ENCODE measurements at places on chromosomes 6 and 20.

GRCh38 chr6:113936093-113936934 lies 34.6 kb downstream of the HDAC2 start:
- no peak for DNase-seq

- no peak for DNase-seq
Observed at GRCh38 chr20:44784688-44785087, 25.7 kb downstream of the RIMS4 start.

DNA sequence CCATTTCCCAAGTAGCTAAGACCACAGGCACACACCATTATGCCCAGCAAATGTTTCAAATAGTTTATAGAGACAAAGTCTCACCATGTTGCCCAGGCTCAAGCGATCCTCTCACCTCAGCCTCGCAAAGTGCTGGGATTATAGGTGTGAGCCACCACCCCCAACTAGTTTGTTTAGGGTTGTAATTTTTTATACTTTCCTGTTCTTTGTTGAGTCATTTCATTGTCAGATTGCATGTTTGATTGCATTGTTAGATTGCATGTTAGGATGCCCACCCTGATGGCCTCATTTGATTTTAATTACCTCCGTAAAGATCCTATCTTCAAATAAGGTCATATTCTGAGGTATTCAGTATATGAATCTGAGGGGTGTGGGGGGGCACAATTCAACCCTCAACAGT lies 73.3 kb upstream of the SASH1 start:
- DNase-seq = no peak

DNA sequence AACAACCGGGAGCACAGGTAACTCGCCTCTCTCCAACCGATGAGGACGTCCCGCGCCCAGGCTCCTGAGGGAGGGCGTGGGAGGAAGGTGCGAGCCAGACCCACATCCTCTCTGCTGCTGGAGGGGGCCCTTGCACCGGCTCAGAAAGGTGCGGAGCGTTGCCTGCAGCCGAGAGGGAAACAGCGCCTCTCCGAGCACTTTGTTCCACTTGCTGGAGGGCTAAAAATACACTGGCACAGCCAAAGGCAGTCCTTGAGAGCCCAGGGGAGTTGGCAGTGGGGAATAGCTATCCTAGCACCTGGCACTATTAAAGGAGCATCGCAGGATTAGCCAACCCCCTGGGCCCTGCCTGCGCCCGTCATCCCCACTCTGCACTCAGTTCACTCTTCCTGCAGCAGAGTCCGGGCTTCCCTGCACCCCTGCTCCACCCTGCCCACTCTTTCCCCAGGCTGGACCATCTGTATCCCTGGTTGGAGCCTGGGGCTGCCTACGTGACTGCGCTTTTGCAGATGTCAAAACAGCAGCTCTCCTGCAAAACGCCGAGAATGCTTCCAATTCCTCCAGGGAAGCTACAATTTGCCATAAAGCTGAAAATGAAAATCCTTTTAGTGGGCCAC lies 108.9 kb downstream of the SNX5 start:
- no peak for DNase-seq

- no peak for DNase-seq
Observed at GRCh38 chr6:85192186-85192585, 257.7 kb upstream of the NT5E start.

GRCh38 chr6:151701911-151702562 lies 105.4 kb upstream of the ESR1 start:
- DNase-seq = no peak

- DNase-seq = no peak
Observed at GRCh38 chr6:45073771-45074170, 254.4 kb upstream of the RUNX2 start.

- no peak for DNase-seq
Observed at GRCh38 chr20:2984956-2985661, 58.3 kb upstream of the GNRH2 start.
